ENCODE measurements at places on chromosomes 6 and 20.

DNA sequence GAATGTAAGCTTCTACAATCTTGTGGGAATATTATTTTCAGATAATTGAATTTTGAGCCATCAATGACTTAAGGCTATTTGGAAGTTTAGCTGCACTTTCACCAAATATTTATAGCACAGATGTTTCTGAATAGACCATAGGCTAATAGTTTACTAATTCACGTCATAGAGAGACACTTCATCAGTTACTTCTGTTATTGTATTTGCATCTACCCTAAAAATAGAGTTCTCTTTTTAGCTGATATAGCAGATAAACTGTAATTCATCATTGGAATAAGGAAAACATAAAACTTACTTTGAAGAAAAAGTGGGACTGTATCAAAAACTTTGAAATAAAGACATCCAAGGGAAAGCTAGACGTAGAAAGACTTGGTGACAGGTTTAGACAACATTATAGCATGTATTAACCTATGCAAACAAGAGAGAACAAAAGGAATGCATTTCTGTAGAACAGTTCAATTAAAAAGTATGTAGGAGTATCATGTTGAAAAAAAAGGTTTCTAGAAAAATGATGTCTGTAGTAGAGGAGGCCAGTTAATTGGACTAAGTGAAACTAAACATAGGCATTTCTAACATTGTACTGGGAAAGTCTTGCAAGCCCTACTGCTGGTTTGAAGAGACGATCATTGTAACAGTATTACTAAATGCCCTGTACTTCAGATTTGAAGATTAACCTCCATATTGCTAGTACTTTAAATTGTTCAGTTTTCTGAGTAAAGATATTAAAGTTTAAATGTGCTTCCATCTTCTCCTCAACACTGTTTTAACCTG lies 123.3 kb downstream of the ZFAND3 start:
- DNase-seq, result no peak

DNA sequence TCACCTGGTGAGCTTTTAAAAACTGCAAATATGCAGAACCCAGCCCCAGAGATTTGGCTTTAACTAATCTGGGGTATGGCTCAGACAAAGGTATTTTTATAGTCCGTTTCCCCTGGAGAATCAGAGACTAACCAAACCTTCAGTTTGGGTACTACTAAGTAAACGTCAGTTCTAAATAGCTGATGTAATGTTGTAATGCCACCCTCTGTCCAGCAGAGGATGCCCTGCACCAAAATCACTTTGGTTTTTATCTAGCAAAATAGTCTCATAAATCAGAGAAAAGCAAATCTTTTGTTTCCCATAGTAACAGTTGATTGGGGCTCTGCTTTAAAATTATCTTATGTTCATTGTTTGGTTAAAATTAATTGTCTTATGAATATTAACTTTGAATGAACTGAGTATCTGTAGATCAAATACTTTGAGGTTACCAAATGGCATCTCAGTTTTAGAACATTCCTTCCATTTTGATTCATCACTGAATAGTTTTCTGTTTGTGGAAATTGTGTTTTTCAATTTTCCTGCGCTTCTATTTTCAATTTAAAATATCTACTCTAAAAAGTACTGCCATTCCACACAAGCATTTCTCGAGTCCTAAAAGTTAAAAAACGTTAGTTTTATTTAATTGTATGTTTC lies 278.3 kb upstream of the PLCB4 start:
- peak; percentile 3 for DNase-seq

GRCh38 chr6:34718976-34719375 lies 22.4 kb upstream of the ILRUN start:
- no peak for DNase-seq

DNA sequence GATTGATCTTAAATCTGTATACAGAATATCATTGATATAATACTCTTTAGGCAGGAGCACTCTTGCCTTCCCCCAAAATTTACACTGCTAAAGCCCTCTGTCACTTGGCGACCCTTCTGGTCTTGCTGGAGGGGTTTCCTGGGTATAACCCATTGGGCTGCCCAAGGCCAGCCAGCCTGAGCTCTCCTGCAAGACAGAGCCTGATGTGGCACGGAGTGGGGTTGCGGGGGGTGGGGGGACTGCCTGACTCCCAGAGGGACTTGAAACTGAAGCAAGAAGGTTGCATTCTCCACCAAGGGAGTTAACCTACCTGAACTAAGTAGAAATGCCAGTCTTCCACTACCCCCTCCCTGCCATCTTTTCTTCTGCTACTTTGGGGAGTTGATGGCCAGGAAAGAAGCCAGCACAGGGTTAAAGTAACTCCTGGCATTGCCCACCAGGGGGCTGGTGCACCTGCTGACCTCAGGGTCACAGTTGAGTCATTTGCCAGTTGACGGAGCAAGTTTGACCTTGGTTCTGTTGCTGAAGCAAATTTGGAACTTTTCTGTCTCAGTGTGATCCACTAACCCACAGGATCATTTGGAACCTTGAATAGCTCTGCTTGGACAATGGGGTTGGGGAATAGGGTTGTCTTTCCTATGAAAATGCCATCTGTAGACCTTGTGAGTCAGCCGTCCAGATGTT lies 79.4 kb downstream of the ASXL1 start:
- no peak for DNase-seq

DNA sequence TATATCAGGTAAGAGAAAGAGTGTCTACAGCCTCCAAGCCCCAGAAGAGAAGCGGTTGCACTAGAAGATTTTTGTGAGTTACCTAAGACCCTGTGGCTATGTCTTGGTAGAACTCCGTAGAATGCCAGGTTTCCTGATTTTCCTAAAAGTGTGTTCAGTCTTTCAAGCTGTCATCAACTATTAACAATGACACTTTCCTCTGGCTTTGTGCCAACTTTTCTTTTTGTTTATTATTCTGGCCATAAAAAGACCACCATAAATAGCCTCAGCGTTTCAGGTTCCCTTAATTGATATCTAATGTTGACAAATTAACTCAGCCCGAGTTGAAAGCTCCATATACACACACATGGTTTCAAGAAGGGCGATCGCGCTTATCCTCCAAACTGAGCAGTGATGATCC lies 1.2 kb downstream of the PAK5 start:
- DNase-seq, result no peak

GRCh38 chr6:93819189-93819588 lies 399.8 kb upstream of the EPHA7 start:
- no peak for DNase-seq

DNA sequence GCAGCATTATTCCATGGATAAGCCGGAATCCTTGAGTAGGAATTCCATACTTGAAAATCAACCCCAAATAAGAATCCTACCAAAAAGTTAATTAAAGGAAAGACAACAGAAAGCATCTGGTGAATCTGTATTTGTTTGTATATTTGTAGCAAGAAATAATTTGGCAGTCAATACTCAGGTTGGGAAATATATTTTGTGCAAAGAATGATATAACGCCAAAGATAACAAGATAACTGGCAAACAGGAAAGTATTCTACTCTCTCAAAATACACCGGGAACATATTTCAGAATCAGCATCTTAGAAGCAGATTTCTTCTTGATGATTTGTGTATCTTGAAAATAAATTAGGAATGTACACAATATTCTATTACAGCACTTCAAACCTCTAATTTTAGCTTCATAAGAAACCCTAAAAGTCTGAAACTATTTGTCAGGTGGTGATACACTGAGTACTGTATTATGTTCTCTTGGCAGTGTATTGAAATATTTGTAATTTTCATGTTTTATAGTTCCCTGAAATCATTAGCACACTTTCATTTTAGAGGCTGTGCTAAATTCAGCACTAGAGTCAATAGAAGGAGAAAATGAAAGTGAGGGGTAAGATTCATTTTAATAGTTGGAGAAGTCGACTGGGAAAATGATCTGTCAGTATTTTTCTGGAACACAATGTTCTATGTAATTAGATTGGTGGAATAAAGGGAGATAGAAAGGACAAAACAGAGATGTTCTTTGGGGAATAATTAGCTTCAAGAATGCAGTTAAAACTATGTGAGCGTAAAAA lies 879.7 kb upstream of the GJE1 start:
- no peak for DNase-seq

GRCh38 chr20:56610098-56610497 lies 19.0 kb upstream of the TFAP2C start:
- DNase-seq, result no peak

DNA sequence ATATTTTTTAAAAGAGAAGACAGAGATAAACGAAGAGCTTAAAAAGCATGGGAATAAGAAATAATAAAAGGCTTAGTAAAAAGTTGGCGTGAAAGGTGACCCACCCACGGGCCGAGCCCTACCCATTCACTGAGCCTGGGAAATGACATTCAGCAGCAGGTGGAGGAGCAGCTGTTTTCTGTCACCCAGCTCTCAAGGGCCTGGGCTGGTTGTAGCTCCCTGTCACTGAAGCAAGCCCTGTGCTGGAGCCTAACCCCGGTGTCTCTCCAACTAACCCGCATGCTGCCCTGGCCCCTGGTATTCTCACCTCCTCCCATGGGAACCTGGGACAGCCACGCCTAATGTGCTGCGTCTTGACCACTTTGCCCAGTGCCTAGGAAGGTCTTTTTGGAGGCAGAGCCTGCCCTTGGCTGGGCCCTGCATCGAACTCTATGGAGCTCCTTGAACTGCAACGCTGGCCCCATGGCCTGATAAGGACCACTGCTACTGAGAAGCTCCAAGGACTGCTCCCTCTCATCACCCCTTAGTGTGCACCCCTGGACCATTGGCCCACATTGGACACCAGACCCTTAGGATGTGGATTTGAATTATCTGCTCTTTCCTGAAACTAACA lies 68.8 kb upstream of the IYD start:
- DNase-seq, result no peak

GRCh38 chr20:2564406-2564805 lies 28.0 kb downstream of the TMC2 start:
- DNase-seq, result no peak

DNA sequence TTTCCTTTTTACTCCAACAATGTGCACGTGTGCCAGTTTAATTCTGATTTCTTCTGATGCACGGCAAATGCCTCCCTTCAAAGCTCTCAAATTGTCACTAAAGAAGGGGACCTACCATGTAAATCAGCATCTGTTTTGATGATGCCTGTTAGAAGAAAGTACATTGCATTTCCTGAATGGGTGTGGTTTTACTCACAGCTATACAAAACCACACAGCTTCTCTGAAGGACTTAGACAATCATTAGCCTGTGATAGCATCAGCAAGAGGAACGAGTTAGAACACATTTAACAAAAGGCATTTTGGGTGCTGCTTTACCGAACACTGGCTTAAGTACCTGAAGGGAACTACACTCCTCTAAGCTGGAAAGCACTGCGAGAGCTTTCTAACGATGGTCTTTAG lies 109.4 kb downstream of the ATXN1 start:
- no peak for DNase-seq

DNA sequence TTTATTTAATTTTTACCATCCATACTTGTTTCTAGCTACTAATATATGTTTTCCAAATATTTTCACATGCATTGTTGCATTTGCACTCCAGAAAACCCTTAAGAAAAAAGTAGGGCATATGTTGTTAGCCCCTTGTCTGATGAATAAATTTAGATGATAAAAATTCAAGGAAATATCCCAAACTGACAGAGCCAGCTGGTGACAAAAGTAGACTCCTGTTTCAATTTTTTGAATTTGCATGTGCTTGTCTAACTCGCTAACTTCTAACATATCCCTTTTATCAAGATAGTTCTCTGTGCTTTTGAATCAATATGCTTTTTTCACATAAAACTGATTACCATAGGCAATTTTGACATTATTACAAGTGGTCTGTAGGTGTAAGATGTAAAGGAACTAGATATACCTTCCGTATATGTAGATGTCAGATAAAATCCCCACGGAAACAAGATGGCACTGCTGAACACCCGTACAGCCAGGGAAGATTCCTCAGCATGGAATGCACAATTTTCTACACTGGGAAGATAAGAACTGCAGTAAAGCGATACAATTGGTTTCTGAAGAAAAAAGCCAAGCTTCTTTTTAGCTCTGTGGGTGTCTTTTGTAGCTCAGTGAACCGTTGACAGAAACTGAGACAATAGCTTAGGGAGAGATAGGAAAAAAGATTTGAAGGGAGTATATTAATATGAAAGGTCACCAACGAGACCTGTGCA lies 437.6 kb upstream of the RNF217 start:
- no peak for DNase-seq

- DNase-seq, result peak; percentile 59
These were observed 88.8 kb upstream of the NFATC2 start for GRCh38 chr20:51631011-51631950.

- no peak for DNase-seq
These were observed 41.6 kb downstream of the UNC5CL start for GRCh38 chr6:40997234-40997957.

DNA sequence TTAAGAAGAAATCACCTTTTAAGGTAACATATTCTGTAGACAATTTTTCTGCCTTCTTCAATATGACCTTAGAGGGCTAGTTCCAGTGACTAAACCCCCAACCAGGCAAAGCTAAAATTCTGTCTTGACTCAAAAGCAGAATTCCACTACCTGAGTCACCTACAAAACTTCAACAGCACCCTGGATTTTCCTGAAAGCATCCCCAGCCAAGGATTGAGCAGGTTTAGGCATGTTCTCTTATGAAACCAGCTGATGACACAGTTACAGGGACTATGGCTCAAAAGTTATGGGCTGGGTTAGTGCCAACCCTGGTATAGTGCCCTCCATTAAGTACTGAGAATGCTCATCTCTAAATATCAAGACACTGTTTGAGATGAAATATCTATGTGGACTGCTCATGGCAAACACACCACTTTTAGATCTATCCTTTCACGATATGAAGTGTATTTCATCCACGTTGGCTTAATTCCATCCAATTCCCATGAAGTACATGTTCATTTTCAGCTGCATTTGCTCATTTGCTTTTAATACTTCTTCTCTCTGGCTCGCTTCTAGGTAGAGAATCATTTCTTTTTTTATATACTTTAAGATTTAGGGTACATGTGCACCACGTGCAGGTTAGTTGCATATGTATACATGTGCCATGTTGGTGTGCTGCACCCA lies 53.6 kb upstream of the TNFAIP3 start:
- no peak for DNase-seq

GRCh38 chr6:10505529-10505928 lies 15.6 kb upstream of the GCNT2 start:
- DNase-seq, result no peak

DNA sequence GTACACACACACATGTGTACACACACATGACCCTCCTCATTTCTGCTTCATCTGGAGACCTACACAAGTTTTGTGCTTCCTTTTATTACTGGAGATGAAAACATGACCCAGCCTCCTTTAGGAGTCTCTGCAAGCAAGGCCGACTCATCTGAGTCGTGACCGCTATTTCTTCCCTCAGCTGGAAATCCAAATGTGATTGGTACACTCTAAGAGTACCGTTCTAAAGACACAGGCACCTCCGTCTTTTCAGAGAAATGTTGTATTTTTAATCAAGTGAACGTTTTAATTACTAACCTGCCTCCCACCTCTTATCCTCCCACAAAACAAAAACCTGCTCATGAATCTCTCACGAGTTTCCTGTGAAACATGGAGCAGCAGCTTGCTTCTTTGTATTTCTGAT lies 63.0 kb downstream of the LAMP5 start:
- no peak for DNase-seq

All from stimulated activated CD4-positive, alpha-beta T cell treated with anti-CD3 and anti-CD28 coated beads, Interleukin-4, amount 100 ng/mL, for 24 hours (primary cell).